GM23248 (cell line): ENCODE measurements at places on chromosomes 2 and 18. TPM values are rescaled to one million over a fixed set of nuclear protein-coding genes. Genes with fewer than 3 reads are reported as not detected.

RASGRP3 gene
- 0.22 TPM in 1 of 2 replicates, not detected in the other for total RNA-seq

HOXD4 gene
- 2.5 and 7.8 TPM in 2 replicates for total RNA-seq

DNA sequence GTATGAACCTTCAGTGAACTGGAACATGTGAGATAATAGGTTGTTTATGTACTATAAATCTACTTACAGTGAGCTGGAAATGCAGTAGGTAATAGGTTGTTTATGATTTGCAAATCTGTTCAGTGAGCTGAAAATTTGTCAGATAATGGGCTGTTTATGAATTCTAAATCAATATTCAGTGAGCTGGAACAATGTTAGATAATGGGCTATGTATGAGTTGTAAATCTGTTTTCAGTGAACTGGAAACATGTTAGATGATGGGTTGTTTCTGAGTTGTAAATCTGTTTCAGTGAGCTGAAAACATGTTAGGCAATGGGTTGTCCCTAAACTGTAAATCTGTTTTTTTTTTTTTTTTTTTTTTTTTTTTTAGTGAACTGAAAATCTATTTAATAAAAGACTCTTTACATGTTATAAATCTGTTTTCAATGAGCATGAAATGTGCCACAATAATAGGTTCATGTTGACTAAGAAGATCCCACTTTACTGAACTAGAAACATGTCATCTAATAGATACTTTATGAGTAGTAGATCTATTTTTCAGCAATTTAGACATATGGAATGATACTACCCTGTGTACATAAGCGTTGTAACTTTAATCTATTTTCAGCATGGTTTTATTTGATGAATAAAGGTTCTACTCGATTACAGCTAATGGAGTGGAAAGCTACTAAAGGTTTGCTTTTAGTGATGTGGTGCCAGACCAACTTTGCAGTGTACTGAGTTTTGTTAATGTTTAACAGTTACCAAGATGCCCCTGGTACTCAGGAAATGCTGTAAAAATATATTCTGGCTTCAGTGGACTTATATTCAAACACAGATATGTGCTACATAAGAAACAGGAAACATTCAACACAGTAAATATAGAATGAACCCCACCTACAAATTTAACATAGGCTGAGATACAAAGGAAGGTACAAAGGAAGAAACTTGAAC is 1471.8 kb downstream of the LRP1B start:
- DNase-seq, result no peak

DNA sequence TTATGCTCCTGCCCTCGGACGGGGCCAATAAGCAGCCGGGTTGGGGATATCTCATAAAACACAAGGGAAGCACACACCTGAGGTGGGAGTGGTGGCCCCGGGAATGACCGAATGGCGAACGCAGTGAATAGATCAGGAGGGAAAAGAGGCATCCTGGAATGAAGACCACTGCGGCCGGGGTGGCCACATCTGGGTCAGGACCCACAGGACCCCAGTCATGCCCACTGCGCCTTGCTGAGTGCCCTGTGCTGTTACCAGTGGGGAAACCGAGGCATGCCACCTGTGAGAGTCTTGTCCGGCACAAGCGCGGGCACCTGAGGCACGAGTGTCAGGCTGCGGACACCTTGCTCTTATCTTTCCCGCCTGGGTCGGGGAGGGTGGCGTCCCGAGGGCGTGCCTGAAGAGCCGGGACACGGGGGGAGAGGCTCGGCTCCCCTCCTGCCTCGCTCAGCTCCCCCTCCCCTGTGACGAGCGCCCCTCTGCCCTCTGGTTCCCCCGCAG is 1.6 kb downstream of the PDCD1 start:
- no peak for DNase-seq

GRCh38 chr2:226017537-226017936 is 618.0 kb downstream of the NYAP2 start:
- no peak for DNase-seq

DCC gene
- total RNA-seq, result not detected in 2 replicates

TPO gene
- not detected in 2 replicates for total RNA-seq

B4GALT6 gene
- total RNA-seq, result 2.4 and 2.8 TPM in 2 replicates

C1QL2 gene
- not detected in 2 replicates for total RNA-seq
